ENCODE measurements at places on chromosomes 13 and 19.

- peak; percentile 42 for DNase-seq
Measured at GRCh38 chr19:1853295-1854038, 5.2 kb upstream of the REXO1 start.

DNA sequence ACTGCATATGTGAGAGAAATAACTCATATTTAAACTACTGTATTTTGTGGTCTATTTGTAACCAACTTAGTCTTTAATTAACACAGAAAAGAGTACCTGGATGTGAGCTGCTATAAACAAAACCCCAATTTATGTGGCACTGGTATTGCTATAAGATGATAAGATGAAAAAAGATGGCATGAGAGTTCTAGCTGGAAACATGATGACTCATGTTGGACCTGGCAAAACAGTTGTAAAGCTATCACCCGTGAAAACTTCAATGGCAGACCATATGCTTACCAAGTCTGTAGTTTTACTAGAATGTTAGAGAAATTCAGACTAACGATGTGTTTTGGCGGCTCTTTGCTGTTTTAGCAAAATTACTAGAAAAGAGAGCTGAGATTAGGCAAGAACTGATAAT is 69.6 kb upstream of the PCDH9 start:
- no peak for DNase-seq

DNA sequence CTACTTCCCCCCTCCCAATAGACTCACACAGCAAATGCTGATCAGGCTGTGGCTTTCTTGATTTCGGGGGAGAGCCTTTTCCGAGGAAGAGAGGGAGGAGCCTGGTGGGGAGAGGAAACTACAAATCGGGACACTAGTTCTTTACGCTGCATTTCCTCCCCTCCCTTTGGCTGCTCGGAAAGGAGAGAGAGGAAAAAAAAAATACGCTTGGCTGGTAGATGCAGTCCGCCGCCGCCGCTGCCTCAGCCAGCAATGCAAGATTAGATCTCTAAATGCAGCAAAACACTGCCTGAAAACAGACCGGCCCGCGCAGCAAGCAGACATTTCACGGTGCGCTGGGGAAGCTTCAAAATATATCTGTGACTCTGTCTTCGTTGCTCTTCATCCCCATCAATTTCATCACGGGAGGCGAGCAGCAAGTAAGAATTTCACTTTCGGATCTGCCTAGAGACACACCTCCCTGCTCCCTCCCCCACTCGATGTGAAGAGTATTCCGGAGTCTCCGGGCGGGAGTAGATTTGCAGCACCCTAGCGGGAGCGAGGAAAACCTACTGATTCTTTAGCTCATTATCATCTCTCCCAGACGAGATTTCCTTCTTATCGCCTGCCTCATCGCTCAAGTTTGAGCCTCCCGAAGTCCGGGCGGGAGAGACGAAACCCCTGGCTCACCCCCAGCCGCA is at the start of gene PCDH17:
PCDH17 (plus strand) TSS at position 149 of the 680 bp plus-strand sequence. CDS start 803 bp downstream, outside the sequence.
- no peak for DNase-seq

DNA sequence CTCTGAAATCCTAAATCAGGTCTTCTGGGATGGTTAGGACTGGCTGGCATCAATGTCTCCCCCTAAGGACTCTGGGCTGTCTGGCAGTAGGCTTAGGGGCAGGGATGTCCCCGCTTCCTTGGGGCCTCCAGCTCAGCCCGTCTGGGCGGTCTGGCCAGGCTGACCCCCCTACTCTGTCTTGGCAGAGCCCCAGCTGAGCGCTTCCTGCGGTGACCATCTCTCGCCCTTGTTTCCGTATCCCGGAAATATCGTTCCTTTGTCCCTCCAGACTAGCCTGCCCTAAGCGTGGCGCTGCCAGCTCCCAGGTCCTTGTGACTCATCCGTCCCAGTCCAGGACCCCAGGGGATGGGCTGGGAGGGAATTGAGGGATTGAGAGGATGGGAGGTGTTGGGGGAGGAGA is 11.3 kb downstream of the GTPBP3 start:
- no peak for DNase-seq

GRCh38 chr13:106083620-106084350 is 451.7 kb downstream of the EFNB2 start:
- DNase-seq = peak; percentile 17

DNA sequence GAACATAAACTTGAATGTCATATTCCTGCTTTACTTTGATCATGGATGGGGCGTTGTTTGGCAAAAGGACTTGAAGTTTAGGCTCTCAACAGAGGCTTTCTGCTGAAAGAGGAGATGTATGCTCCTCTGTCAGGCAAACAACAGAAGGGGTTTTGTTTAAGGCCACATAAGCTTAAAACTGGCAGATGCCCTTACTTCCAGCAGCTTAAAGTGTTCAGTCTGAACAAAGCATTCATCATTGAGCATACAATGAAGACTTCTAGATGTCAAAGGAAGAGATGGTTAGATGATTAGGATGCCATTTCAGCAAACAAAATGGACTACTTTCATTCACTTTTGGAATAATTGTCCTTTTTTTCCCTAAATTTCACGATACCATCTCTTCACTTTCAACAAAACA is 484.5 kb downstream of the SLITRK6 start:
- DNase-seq = no peak

- no peak for DNase-seq
Measured at GRCh38 chr19:48718711-48719231, 754 bp downstream of the MAMSTR start.

DNA sequence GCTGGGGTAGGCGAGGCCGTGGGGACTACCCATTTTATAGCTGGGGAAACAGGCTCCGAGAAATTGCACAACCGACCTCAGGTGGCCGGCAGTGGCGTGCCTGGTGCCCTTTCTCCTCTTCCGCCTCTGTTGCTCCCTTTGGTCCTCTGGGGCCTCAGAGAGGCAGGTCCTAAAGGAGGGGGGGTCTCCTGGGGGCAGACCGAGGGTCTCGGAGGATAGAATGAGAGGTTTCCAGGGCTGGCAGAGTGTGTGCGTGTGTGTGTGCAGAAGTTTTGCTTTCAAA is 11.3 kb downstream of the STX10 start:
- DNase-seq = no peak

DNA sequence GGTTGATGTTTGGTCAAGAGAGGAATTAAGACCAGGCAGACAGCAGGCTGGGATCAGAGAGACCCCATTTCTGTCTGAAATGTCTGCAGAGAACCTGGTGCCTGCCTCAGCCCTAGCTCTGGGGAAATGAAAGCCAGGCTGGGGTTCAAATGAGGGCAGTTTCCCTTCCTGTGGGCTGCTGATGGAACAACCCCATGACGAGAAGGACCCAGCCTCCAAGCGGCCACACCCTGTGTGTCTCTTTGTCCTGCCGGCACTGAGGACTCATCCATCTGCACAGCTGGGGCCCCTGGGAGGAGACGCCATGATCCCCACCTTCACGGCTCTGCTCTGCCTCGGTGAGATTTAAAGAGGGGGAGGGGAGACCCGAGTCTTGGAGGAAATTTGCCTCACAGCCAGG is at the start of gene LILRB4:
LILRB4 (plus strand) TSS at position 256 of the 400 bp plus-strand sequence; CDS start at position 305, 49 bp downstream.
- no peak for DNase-seq

DNA sequence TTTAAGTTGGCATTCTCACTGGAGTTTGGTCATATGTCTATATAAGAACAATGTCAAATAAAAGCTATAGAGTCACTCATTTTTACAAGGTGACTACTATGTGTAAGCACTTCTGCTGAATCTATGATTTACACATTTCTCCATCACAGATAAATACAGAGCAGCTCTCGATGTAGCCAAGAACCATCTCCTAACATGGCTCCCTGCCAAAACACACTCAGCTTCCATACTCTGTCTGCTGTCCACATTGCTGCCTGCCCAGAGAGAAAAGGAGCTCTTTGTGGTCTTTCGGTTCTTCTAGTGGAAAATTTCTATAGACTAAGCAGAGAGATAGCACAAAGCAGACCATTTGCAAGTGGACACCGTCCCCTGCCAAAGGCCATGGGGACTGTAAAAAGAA is 190.9 kb upstream of the KLF12 start:
- DNase-seq = peak; percentile 51

GRCh38 chr19:39070888-39071287 is 13.3 kb upstream of the ACP7 start:
- DNase-seq = no peak

DNA sequence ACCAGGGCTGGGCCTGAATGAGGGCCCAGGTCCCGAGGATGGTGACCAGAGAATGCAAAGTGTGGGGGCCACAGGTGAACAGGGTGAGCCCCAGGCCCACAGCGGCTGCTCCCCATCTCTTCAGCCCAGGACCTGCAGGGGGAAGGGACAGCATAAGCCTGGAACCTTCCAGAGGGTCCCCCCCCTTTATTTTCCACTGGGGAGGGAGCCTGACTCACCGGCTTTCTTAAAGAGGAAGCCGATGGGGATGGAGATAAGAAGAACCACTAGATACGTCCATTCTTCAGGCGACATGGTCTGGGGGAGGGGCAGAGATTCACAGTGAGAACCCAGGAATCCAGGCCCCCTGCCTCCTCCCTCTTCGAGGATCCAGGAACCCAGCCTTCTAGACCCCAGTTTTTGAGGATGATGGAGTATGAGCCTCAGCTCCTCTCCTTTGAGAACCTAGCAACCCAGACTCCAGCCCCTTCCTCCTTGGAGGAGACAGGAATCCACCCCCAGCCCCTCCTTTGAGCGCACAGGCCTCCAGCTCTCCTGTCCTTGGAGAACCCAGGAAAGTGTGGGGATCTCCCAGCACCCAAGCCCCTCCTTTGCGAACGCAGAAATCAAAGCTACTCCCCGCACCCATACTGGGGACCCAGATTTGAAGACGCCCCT is 1.0 kb downstream of the MBOAT7 start:
- DNase-seq = no peak

GRCh38 chr19:50764409-50764808 is 5.9 kb upstream of the GPR32 start:
- DNase-seq = no peak

DNA sequence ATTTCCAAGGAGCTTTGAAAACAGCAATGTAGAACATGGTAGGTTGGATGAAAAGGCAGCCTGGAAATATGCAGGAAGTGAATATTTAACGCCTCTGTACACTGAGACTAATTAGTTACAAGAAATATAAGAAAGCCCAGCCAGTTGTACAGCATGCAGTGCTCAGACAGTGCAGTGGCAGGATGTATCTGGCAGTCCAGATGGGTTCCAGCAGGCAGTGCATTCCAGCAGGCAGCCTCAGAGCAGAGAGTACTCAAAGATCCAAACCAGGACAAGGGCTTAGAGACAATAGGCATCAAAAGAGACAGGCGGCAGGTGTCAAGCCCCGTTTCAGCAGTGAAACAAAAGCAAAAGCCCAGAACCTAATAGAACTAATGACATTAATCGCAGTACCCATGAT is 2776.3 kb downstream of the PCDH9 start:
- DNase-seq = no peak

- DNase-seq = no peak
Measured at GRCh38 chr19:941292-942132, 15.7 kb downstream of the ARID3A start.

- no peak for DNase-seq
Measured at GRCh38 chr13:87128036-87128435, 543.1 kb upstream of the SLITRK5 start.

- DNase-seq = no peak
Measured at GRCh38 chr19:15810335-15810734, 5.1 kb downstream of the OR10H1 start.

DNA sequence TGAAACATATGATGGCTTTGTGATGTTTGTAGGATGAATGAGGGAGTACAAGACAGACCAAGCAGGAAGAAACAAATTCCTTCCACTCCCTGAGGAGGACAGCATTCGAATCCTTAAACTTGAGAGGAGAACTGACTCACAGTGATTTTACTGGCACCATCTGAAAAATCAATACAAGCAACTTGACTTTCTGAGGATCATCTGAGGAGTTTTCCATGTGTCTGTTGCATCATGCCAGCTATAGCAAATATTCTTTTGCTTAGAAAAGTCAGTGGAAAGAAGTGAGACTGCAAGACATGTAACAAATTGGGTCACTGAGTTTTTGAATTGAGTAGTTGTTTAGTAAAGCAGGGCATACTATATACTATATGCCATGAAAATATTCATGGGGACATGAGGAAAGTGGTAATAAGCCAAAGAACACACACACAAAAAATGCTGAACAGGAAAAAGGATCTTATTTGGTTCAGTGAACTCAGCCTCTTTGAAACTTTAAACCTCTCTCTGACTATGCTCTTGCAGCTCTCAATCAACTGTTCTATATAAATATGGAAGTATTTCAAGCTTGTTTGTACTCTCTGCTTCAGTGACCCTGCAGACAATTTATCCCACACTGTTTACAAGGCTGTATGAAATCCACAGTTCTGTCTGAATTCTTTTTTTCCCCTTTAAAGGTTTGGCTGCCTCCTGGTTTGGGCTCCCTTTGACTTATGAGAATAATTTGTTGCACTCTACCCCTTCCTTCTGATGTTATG is 35.5 kb downstream of the SERTM1 start:
- no peak for DNase-seq

DNA sequence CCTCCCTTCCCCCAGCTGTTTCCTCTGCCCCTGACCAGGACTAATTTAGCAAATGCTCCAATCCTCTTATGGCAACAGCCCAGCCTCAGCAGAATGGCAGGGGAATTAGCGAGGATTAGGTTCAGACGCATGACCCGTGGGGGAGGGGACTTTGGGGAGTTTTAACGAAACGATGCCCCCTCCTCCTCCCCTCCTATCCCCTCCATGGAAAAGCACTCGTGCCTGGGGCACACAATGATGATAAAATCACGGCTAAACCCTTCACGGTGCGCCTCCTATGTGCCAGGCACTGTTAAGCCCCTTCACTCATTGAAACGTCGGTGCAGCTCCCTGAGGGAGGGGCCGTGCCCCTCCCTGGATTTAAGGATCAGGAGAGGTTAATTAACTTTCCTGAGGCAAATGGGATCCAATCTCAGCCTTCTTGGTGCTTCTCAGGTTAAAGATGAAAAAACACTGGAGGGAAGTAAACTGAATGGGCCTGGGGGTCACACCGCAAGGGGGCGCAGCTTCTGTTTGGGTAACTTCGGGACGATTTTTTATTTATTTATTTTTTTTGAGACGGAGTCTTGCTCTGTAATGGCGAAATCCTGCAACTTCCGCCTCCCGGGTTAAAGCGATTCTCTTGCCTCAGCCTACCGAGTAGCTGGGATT is 10.1 kb upstream of the TPRX2 start:
- DNase-seq = no peak

- no peak for DNase-seq
Measured at GRCh38 chr13:95292622-95293021, 8.6 kb downstream of the ABCC4 start.

- no peak for DNase-seq
Measured at GRCh38 chr19:50836543-50837195, 3.3 kb upstream of the KLK15 start.
